ENCODE measurements at places on chromosomes 2 and 18.

- no peak for DNase-seq
These were observed 130.6 kb upstream of the OTX1 start for GRCh38 chr2:62920070-62920469.

- peak; percentile 45 for DNase-seq
These were observed 98.3 kb upstream of the ID2 start for GRCh38 chr2:8583400-8584173.

GRCh38 chr2:3132466-3132865 lies 245.2 kb downstream of the EIPR1 start:
- no peak for DNase-seq

- DNase-seq = no peak
These were observed 58.0 kb downstream of the FHOD3 start for GRCh38 chr18:36355511-36355910.

- DNase-seq = peak; percentile 63
These were observed 1.5 kb upstream of the INHBB start for GRCh38 chr2:120344214-120344975.

GRCh38 chr18:8705961-8706790 lies 820 bp downstream of the MTCL1 start:
- DNase-seq = peak; percentile 46

DNA sequence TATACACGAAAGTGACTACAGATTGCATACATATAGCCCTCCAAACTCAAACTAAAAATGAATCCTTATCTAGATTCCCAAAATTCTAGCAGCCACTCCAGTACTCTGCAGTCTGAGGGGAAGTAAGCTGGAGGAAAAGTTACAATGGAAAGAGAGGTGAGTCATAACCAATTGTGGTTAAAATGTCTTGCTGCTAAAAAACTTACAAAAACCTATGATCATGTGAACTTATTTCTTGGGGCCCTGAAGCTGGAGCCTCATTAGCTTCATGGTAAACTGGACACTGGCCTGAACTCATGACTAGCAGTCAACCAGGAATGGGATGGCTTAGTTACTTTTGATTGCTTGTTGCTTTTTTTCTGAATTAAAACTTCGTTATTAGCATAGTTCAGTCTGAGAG lies 175.9 kb downstream of the SLC4A3 start:
- no peak for DNase-seq
